ENCODE measurements at places on chromosomes 4 and X. TPM values are rescaled to one million over a fixed set of nuclear protein-coding genes. Genes with fewer than 3 reads are reported as not detected.

The KLKB1 gene
- total RNA-seq = 0.98 TPM

The UGT2B7 gene
- total RNA-seq = not detected

The PAGE2B gene
- total RNA-seq = not detected

The HSFX3 gene
- total RNA-seq = not detected

The BRS3 gene
- total RNA-seq = not detected

The POU4F2 gene
- total RNA-seq = not detected

The FGF13 gene
- total RNA-seq = 21.0 TPM

The UTP3 gene
- total RNA-seq = 17.0 TPM

The DCAF4L1 gene
- total RNA-seq = 0.17 TPM

The RASSF6 gene
- not detected for total RNA-seq

The MAGED1 gene
- 54.0 TPM for total RNA-seq

The NEIL3 gene
- total RNA-seq = 1.9 TPM

The TRMT2B gene
- 13.5 TPM for total RNA-seq

The MGAT4D gene
- total RNA-seq = not detected

The TLR6 gene
- 0.11 TPM for total RNA-seq

The RAB33A gene
- 0.43 TPM for total RNA-seq

The NHSL2 gene
- 18.4 TPM for total RNA-seq

The FOXR2 gene
- not detected for total RNA-seq

The NEUROG2 gene
- not detected for total RNA-seq

Measured in dermis lymphatic vessel endothelial cell (primary cell).